ENCODE measurements at places on chromosomes 7 and 10.

GRCh38 chr7:143485094-143485493 lies 7.4 kb downstream of the TAS2R41 start:
- no peak for DNase-seq

DNA sequence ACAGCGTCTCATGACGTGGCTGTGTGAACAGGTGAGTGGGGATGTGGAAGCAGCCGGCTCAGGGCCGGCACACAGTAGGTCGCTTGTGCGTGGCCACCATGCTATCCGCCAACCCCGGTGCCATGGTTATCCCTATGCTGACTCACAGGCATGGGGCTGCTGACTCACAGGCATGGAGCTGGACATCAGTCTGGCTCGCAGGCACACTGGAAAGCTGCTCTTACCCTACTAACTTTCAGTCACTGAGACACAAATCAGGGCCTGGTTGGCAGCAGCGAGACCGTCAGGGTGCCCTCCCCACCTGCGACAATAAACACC lies 341.9 kb downstream of the PTPRN2 start:
- no peak for DNase-seq

GRCh38 chr7:30423788-30424505 lies 54.6 kb downstream of the NOD1 start:
- no peak for DNase-seq

DNA sequence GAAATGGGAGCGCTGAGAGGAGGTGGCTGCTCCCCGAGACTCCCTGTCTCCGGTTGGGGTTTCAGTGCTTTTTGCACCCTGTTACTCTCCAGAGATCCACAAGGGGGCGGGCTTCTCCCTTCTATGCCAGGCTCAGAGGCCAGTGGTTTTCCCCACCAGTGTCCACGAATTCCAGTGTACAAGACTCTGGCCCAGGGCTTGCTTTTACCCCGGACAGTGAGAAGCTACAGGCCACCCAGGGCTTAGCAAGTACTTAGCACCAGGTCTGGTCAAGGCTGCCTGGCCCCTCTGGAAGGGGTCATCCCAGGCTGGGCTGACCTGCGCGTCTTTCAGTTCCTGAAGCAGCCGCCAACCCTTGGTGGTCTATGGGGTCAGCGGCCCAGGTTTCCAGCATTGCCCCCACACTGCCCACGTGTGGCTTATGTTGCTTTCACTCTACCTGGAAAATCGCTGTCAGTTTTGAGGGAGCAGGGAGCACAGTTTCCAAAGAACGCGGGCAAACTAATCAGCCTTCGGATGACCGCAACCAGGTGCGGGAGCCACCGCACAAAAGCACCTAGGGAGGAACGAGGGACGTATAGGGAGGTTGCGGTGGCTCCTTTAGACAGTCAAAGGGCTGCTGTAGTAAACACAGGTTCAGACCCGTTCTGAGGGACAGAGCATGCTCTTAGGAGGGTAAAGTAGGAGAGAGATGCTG lies 6.8 kb downstream of the CYP26A1 start:
- DNase-seq, result peak; percentile 15

GRCh38 chr7:77238703-77239136 lies 39.1 kb upstream of the FGL2 start:
- DNase-seq, result no peak

DNA sequence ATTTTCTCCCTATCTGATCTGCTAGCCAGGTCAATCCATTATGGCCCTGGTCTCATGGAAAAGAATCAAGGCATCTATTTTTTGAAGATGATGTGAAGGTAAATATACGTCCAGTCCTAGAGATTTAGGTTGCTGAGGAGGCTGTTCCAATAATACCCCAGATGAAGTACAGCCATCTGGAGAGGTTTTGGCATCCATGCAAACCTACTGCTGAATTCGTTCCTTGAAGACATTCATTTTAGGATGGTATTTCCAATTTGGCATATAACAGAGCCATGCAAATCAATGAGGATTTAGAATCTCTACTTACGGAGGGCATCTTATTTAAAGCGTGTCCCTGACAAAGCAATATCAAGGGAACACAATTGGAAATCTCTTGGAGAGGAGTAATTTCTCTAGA lies 465.5 kb downstream of the KCNMA1 start:
- DNase-seq, result no peak

Data from effector memory CD8-positive, alpha-beta T cell (primary cell).